ENCODE measurements at places on chromosomes 11 and 22.

- DNase-seq: no peak
Observed at GRCh38 chr11:72826191-72826941, 12.2 kb downstream of the ATG16L2 start.

DNA sequence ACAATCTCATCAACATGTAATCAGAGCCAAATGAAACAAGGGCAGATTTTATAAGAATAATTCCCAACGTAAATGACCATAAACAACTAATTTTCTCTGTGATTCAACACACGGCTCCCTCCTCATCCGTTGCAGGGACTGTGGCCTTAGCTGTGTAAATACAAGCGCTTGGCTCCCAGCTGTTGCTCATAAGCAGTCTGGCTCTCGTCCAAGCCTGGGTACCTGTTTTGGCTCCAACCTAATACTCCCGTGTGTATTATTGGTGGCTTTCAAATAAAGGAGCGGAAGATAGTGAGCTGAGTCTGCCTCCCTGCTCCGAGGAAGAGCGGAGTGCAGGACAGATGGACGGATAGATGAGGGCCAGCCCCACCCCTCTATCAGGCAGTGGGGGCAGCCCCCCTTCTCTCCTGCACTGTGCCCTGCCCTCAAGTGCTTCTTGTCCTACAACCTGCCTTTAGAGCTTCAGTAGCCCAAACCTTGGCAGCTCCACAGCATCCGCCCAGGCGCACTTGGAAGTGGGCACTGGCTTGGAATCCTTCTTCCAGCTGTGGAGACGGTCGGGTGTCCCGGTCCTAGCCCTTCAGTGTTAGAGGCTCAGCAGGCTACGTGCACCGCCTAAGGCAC is 670.9 kb downstream of the BRD1 start:
- DNase-seq: no peak

DNA sequence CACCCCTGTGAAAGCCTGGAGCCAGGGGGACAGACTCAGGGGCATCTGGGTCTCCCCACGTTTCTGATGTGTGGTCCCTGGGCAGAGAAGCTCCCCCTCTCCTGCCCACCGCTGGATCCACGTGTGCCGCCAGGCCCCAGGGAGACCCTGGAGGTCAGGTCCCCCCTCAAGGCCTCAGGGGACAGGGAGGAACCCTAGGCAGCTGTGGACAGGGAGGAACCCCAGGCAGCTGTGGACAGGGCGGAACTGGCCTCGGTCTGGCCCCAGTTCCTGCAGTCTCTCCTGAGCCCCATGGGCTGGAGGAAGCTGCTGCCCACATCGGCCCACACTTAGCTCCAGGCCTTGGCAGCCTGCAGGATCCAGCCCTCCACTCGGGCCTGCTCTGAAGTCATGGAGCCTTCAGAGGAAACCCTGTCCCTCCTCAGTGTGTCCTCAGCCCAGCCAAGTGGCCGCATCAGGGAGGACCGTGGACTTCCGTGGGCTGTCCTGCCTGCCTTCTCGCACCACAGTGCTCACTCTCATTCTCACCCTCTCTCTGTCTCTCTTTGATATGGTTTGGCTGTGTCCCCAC is 127.7 kb downstream of the BRD1 start:
- no peak for DNase-seq

DNA sequence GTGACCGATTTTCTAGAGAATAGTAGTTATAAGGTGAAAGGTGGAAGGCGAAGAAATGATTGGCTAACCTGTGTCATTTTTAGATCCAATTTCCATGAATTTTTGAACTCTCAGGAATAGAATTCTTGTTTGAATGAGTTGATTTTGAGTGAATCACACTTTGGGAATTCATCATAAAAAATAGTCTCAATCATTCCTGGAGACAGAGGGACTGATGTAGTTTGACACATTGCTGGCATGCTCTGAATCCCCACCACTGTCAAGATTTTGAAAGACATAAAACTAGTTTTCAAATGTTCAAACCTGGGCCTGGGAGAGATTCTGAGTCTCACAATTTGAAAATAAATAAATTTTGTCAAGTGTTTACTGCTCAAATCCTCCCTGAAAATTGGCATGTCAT is 861.4 kb upstream of the RAG2 start:
- no peak for DNase-seq

- no peak for DNase-seq
Observed at GRCh38 chr11:46533396-46534100, 60.3 kb downstream of the AMBRA1 start.

DNA sequence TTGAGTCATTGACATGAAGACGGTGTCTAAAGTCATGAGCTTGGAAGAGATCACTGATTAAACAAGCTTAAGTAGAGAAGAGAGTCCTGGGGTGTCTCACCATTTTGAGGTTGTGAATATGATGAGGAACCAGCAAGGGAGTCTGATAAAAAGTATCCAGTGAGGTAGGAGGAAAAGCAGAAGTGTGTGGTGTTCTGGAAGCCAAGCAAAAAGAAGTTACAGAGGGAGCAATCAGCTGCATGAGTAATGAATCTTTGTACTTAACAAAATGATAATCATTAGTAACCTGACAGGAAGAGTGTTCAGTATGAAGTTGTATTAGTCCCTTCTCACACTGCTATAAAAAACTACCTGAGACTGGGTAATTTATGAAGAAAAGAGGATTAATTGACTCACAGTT is 131.3 kb downstream of the C11orf87 start:
- DNase-seq: no peak

DNA sequence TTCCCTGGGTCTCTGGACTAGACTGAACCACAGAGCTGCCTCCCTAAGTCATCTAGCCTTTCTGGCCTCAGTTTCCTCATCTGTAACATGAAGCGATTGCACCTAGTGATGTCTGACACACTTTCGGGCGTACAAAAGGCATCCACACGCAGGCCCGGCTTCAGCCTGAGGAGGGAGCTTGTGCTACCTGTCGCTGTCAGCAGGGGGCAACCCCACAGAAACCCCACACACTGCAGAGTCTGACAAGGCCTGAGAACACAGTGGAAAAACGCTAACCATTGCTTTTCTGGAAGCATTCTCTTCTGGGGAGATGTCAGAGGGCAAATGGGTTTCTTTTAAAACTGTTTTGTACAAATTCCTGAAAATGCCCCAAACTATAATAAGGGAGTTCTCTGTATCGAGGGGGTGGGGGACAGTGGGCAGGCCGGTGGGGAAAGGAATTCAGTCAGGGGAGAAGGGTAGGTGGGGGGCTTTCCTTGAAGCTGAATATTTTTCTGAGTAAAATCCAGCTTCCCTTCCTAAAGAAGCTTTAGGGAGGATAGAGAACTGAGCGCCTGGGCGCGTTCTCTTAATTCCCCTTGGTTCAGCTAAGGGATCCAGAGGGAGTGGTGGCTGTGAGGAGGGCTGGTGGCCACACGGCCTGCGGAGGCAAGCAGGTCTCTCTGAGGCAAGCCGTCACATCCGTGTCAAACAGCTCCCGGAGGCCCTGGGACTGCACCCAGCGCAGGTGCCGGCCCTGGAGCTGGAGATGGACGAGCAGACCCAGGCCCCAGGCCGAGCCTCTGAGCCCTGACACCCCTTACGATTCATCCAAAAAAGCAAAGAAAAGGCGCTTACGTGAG is 533 bp downstream of the ELF5 start:
- DNase-seq: no peak

GRCh38 chr11:1928891-1929541 is 9.5 kb downstream of the TNNT3 start:
- DNase-seq: no peak

- no peak for DNase-seq
Observed at GRCh38 chr11:111001986-111002611, 243.4 kb upstream of the POU2AF2 start.

- no peak for DNase-seq
Observed at GRCh38 chr11:9893474-9893873, 229.6 kb downstream of the SWAP70 start.

- no peak for DNase-seq
Observed at GRCh38 chr11:67648140-67648795, 2.3 kb downstream of the ACY3 start.

DNA sequence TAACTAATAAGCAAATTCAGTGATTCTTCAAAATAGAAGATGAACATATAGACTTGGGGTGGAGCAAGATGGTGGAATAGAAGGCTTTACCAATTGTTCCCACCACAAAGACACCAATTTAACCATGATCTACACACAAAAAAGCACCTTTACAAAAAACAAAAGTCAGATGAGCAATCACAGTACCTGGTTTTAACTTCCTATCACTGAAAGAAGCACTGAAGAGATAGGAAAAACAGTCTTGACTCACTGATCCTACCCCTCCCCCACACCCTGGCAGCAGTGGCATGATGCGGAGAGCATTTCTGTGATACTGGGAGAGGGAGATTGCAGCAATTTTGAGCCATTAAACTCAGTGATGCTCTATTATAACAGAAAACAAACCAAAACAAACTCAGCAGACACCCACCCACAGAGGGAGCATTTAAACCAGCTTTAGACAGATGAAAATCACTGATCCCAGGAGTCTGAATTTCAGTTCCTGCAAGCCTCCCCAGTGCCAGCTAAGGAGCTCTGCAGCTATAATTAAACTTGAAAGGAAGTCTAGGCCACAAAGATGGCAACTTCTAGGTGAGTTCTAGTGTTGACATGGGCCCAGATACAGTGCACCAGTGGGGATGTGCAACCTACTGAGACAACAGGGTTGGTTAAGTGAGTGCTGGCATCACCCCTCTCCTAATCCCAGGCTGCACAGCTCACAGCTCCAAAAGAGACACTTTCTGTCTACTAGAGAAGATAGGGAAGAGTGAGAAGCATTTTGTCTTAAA is 161.8 kb upstream of the GRIA4 start:
- DNase-seq: no peak

DNA sequence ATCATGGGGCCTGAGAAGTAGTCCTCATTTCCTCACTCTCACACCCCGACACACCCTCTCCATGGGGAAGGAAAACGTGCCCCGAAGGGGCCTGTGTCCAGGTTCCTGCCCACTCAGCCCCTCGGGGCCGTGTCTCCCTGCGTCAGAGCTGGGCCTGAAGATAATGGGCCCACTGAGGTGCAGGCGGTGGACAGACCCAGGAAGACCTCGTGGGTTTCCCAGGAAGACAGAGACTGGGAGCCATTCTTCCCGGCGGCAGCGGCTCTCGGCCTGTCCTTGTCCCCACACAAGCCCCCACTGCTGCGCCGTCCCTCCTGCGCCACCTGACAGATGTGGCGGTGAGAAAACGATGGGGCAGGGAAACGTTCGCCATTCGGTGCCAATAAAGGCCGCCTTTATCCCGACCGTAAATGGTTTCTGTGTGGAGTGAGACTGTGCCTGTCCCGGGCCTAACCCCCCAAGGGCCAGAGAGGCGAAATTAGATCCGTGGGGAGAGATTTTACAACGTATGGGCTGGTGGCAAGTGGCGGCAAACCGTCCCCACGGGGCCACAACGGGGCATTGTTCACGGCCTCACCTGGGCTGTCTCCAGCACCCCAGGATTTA is 89.0 kb downstream of the CDKN1C start:
- no peak for DNase-seq

DNA sequence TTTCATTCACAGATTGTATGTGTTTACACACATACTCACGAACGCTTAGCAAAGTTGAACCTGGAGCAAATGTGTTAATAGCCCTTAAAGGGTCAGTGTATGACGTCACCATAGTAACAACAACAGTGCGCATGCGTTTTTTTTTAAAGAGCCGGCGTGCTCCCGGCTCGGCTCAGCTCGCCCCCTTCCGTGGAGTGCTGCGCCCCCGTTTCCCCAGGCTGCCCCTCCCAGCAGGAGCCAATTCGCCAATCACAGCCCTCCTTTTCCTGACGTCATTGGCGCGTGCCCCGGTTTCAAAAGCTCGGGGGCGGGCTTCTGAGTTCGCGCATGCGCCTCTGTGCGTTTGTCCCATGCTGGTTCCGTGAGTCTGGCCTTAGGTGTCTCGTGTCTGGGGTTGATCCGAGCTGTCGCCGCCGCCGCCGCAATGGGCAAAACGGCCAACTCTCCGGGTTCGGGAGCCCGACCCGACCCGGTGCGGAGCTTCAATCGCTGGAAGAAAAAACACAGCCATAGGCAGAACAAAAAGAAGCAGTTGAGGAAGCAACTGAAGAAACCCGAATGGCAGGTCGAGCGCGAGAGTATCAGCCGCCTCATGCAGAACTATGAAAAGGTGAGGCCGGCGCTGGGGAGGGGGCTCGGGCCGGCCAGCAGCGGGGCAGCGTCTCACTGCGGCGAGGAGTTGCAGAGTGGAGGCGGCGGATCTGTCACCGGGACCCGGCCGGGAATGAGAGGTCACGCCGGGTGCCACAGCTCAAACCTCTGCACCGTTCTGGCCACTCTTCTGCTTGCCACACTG is at the start of gene DDX10:
TSS of gene DDX10 (plus strand) at position 340 of the 796 bp plus-strand sequence. CDS start at position 425, 85 bp downstream.
- peak; percentile 98 for DNase-seq

- DNase-seq: no peak
Observed at GRCh38 chr11:112644410-112645131, 316.6 kb upstream of the NCAM1 start.

DNA sequence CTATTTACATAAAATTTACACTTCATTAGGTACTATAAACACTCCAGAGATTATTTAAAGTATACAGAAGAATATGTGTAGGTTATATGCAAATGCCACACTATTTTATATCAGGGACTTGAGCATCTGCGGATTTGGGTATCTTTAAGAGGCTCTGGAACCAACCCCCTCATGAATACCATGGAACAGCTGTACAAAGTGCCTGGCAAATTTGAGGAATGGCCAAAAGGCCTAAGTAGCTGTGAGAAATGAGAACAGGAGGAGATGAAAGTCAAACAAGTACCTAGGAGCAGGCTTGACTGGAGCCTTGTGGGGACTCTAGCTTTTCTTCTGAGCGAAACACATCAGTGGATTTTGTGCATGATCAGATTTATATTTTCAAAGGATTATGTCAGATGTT is 149.3 kb downstream of the RBFOX2 start:
- no peak for DNase-seq

DNA sequence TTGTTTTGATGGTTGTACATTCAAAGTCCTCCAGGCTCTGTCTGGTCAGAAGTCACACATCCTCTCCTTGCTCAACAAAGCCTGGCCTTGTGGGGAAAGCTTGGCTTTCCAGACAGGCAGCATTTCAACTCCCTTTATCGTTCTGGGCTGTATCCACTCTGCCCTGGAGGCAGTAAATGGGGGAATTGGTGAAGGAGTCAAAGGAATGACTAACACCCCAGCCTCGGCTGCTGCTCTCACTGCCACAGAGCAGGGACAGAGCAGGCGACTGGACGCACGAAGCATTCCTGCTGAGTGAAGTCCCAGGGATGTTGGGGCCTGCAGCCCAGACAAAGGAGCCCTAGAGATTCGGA is 52.8 kb downstream of the WNT11 start:
- no peak for DNase-seq

GRCh38 chr22:26756675-26757293 is 99.4 kb downstream of the MIAT start:
- no peak for DNase-seq

GRCh38 chr11:22957786-22958185 is 97.5 kb upstream of the CCDC179 start:
- no peak for DNase-seq

Measured in stimulated activated CD4-positive, alpha-beta T cell treated with anti-CD3 and anti-CD28 coated beads, TNF-alpha, amount 100 ng/mL, for 1 hour (primary cell).